ENCODE measurements at places on chromosomes 5 and 9.

- no peak for DNase-seq
These were observed 14.0 kb downstream of the OR13J1 start for GRCh38 chr9:35856206-35856605.

DNA sequence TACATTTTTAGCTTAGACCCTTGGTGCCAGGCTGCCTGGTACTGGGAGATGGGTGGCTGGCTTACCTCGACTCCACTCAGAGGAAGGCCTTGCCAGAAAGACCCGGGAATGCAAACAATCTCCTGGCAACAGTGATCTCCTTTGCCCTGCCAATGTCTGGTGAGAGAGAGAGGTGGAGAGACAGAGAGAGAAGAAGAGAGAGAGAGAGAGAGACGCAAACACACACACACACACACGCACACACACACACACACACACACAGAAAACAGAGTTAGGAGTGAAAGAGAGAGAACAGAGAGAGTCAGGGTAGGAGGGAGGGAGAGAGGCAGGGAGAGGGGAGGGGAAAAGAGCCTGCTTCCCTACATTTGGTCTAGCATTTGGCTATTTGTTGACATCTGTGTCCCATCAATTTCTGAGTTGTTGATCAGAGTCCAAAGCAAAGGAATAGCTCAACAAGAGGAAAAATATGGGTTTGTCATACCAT lies 181.6 kb upstream of the MAP1B start:
- no peak for DNase-seq

DNA sequence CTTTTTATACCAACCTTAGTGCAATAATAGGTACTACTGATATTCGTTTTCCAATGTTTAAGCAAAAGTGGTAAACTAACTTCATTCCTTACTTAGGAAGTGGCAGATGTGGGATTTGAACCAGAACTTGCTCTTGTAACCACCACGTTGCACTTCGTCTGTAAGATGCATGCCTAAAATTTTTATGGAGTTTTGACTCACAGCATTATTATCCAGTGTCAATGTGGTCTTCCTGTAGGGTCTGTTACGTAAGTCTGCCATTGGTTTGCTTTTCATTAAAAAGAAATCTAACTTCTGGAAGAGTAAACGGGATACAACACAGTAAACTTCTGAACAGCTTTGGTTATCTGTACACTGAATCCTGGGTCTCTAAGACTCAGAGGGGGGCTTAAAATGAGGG lies 521.0 kb upstream of the WWC1 start:
- no peak for DNase-seq

- no peak for DNase-seq
These were observed 213.6 kb upstream of the KCNN2 start for GRCh38 chr5:114148253-114148652.

- no peak for DNase-seq
These were observed 20.9 kb upstream of the COMMD10 start for GRCh38 chr5:116063950-116064349.

- DNase-seq: no peak
These were observed 204.1 kb downstream of the ARRDC3 start for GRCh38 chr5:91179018-91179417.

- DNase-seq: peak; percentile 65
These were observed 30.8 kb downstream of the TAS2R1 start for GRCh38 chr5:9599391-9599790.

DNA sequence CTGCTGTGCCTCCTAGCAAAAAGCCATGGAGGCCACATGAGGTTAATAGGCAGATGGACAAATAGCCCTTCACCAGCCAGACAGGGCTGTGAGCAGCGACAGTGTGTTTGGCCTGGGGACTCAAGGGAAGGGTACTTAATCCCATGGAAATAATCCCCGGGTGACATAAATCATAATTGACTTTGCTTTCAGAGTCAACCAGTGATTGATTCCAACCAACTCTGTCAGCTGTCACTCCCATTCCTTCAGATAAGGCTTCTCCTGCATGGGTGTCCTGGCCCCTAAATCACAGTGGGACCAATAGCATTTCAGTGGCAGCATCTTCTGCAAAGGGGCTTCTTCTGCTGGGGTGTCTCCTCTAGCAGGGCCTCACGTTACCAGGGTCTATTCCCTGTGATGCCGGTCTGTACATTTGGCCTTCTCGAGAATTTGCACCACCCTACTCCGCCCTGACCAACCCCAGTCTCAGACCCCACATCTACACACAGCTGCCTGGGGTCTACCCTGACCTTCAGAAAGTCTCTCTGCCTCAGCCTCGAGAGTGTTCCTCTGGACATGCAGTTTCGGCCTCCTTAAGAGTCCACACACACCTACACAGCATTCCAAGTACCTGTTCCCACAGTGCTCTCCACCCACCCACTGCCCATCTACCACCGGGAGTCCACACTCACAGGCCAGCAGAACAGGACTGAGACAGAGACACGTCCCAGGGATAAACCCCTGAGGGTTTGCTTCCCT lies 3.7 kb downstream of the CLTB start:
- no peak for DNase-seq

GRCh38 chr5:116844015-116844414 lies 269.4 kb upstream of the SEMA6A start:
- DNase-seq: no peak

GRCh38 chr5:5079876-5080275 lies 60.3 kb upstream of the ADAMTS16 start:
- no peak for DNase-seq

- DNase-seq: no peak
These were observed 716 bp upstream of the OTULIN start for GRCh38 chr5:14663734-14664269.

GRCh38 chr5:172710676-172711075 lies 60.3 kb downstream of the DUSP1 start:
- no peak for DNase-seq

DNA sequence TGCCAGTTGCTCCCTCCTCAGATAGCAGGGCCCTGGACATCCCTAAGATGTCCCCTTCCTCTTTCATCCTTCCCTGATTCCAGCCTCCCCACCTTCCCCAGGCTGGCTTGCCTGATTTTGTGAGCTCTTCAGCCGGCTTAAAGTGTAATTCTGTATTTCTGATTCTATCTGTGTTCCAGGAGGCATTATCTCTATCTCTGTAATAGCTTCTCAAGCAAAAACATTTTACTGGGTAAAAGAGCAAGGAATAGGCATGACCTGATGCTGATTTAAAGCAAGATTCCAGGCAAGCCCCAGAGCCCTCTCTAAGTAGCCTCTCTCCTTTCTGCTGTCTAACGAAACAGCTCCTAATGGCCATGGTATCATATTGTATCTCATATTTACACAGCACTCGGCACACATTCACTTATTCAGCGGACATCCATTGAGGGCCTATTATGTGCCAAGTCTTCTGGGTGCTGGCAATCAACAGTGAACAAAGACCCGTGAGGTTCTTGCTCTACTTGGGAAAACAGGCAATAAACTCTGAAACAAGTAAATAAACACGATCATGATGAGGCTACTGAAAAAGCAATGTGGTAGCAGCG lies 100.9 kb upstream of the MSX2 start:
- DNase-seq: no peak

DNA sequence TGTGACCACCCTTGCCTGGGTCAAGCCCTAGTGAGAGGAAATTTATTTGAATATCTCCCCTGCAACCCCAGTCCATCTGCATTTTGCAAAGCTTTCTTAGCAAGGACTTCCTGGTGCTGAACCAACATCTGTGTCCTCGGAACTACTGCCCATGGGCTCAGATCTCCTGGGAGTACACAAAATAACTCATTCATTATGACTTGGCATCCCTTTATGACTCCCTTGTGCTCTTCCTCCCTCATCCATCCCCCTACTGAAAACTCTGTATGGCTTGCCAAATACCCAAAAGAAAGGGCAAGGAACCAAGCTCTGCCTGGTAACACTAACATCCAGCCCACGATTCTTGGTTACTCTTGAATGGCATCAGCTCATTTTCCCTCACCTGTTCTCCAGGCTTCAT lies 368.5 kb downstream of the NTRK2 start:
- no peak for DNase-seq

DNA sequence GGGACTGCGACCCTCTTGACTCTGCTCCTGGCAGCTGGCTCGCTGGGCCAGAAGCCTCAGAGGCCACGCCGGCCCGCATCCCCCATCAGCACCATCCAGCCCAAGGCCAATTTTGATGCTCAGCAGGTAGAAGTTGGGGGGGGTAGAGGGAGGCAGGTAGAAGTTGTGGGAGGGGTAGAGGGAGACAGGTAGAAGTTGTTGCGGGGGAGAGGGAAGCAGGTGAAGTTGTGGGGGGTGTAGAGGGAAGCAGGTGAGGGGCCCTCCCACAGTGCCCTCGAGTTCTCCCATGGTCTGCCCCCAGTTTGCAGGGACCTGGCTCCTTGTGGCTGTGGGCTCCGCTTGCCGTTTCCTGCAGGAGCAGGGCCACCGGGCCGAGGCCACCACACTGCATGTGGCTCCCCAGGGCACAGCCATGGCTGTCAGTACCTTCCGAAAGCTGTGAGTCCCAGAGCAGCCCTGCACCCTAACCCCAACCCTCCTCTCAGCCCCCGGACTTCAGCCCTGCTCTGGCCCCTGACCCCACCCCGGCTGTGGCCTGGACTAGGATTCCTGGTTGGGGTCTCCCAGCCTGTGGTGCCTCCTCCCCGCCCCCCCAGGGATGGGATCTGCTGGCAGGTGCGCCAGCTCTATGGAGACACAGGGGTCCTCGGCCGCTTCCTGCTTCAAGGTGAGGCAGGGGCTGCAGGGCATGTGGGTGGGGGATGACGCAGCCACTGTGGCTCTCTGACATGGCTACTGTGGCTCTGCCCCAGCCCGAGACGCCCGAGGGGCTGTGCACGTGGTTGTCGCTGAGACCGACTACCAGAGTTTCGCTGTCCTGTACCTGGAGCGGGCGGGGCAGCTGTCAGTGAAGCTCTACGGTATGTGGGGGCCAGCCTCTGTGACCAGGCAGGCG lies 537 bp downstream of the C8G start:
- DNase-seq: no peak

GRCh38 chr5:77898385-77898784 lies 122.2 kb upstream of the TBCA start:
- DNase-seq: no peak

DNA sequence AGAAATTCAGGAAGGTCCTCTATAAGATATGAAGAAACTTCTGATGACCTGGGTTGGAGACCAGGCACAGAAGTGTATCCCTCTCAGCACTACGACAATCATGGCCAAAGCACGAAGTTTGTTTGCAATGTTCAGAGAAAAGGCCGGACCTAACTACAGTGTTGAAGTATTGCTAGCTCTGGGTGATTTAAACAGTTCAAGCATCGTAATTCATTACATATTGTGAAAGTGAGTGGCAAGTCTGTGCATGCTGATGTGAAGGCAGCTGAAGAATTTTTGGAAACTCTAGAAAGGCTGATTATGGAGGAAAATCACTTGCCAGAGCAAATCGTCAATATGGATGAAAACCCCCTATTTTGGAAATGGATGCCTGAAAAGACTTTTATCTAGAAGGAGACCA lies 67.2 kb upstream of the PANK3 start:
- DNase-seq: no peak

DNA sequence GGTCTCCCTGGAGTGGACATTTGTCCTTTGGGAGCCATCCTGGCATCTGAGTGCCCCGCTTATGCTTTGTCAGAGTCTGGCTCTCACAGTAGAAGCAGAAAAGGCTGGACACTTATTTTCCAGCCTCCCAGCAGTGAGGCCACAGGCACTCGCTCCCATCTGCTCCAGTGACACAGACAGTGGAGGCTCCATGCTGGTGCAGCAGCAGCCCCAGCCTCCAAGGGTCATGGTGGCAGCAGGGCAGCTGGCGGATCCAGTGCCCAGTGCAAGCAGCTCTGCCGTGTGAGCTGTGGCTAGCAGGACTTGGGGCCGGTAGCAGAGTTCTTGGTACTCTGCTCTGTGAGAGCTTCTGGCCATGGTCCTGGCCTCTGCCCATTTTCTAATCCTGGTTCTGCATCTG lies 157.3 kb upstream of the ALDH1B1 start:
- DNase-seq: peak; percentile 43

GRCh38 chr9:69674716-69675438 lies 2.7 kb upstream of the APBA1 start:
- no peak for DNase-seq

GRCh38 chr9:96555567-96556386 lies 63.9 kb downstream of the CDC14B start:
- DNase-seq: no peak

DNA sequence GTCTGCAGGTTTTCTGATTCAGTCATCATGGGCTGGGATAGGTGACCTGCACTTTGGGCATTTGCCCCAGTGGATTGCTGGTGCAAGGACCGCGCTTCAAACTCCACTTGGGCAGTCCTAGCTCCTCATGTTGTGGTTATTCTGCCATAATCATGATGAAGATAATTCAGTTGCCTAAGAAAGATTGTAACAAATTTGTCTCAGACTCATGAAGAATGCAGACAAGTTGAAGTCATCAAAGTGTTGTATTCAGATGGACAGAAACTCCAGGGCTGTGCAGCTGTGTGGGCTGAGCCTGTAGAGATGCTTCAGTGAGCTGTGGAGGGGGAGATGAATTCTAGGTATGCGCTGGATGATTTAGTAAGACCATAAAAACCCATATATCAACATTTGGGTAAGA lies 38.5 kb downstream of the TARS1 start:
- DNase-seq: no peak

- no peak for DNase-seq
These were observed 43.4 kb upstream of the KIAA1958 start for GRCh38 chr9:112443200-112443599.

DNA sequence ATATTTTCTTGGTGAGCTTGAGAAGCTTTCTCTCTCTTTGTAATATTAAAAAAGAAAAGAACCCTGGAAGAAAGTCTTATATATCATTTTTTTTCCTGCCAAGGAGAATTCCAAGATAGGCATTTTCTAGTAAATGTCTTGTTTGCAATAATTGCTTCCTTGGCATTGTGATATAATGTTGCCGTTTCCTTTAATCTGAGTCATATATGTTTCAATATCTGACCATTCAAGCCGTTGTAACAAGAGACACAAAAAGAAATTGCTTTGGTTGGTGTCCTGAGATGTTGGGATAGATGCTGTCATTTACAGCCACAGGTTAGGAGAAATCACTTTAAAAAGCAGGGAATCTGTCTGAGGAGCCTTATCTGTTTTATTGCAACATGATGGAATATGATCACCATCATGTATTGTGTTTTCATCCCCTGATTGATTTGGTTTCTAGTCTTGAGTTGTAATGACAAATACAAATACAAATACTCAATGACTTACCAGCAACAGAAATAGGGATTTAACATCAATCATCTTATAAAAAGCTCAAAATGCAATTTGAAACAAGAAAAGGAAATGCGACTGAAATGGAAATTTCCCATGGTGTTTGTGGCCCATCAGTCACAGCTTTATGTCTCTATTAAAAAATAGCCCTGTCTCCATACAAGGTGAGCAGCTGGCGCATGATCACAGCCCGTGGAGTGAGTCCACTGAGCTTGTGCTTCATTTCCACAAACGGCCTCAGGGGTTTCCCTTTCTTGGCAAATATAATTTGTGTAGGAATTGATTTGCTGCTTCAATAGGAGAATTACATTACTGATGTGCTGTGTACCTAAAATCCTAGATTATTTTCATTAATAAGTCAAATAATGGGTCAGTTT lies 250.1 kb upstream of the TRPC7 start:
- DNase-seq: no peak
